ENCODE measurements at places on chromosomes 6 and 20. TPM values are rescaled to one million over a fixed set of nuclear protein-coding genes. Genes with fewer than 3 reads are reported as not detected.
A peak's percentile ranks its signal among the peaks of the same experiment; 100 is the strongest.

Gene HMGN3
- 57.8 TPM for polyA plus RNA-seq

Gene KHDC1L
- polyA plus RNA-seq = not detected

Gene PRKN
- polyA plus RNA-seq = 3.3 TPM

Gene POPDC3
- not detected for polyA plus RNA-seq

Gene KIFC1
- polyA plus RNA-seq = 0.41 TPM

Gene CST9L
- not detected for polyA plus RNA-seq

Gene NRSN1
- not detected for polyA plus RNA-seq

Gene CFAP206
- not detected for polyA plus RNA-seq

DNA sequence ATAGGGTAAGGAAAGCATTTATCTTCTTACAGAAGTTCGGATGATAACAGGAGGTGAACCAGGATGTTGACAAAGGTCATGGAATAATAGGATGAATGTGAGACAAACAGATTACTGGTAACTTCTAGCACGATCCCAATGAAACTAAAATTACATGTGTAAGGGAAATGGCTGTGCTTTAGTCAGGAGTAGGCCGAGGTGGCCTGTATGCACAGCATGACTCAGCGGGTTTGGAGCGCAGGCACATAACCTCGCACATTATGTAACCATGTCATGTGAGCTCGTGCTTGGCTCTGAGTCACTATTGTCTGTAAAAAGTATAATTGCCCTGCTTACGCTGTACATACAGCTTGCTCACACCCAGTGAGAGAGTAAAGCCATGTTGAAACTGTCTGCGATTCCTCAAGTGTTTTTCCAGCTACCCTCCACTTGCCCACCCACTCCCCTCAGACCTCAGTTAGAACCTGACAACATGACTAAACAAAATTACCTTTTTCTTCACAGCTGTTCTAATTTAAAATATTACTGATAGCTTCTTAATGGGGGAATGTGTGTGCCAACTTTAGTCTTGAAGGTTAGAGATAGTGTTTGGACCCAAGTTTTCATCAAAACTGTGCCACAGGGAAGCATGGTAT lies 8.2 kb downstream of the CYB5R4 start:
- no peaks in the 10 kb centered on the region for H3K4me1 ChIP-seq
- peaks cover 49% of the 10 kb centered on the region for H3K36me3 ChIP-seq
- no peak overlapping the region for H3K4me3 ChIP-seq
- no peaks in the 10 kb centered on the region for H3K27me3 ChIP-seq
- DNase-seq = peak; percentile 20
- no peak overlapping the region for H3K27ac ChIP-seq

DNA sequence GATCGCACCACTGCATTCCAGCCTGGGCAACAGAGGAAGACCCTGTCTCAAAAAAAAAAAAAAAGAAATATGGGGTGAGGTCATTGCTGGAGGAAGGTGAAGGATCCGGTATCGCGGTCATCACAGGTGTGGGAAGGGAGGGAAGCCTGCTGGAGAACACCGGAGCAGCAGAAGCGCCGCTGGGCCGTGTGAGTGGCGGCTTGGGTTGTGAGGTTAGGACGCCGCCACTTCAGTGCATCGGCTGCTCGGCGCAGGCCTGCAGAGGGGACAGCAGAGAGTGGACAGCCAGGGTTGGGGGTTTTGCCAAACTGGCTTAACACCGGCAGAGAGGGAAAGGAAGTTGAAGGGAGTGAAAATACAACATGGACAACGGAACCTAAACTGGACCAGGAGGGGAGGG lies 5.4 kb downstream of the TLDC2 start:
- H3K4me3 ChIP-seq = no peak overlapping the region
- no peaks in the 10 kb centered on the region for H3K27me3 ChIP-seq
- H3K4me1 ChIP-seq = no peaks in the 10 kb centered on the region
- no peak for DNase-seq
- no peak overlapping the region for H3K27ac ChIP-seq
- no peaks in the 10 kb centered on the region for H3K36me3 ChIP-seq

- peaks cover 70% of the 10 kb centered on the region for H3K36me3 ChIP-seq
- H3K4me3 ChIP-seq = no peak overlapping the region
- H3K27ac ChIP-seq = no peak overlapping the region
- no peaks in the 10 kb centered on the region for H3K27me3 ChIP-seq
Observed at GRCh38 chr20:45055056-45055455, 45.9 kb downstream of the KCNS1 start.

GRCh38 chr6:150672800-150673199 lies 73.1 kb downstream of the PLEKHG1 start:
- H3K27me3 ChIP-seq = no peaks in the 10 kb centered on the region
- no peak overlapping the region for H3K27ac ChIP-seq
- H3K4me1 ChIP-seq = no peaks in the 10 kb centered on the region
- H3K36me3 ChIP-seq = no peaks in the 10 kb centered on the region

GRCh38 chr6:40856271-40856670 lies 182.8 kb downstream of the UNC5CL start:
- no peaks in the 10 kb centered on the region for H3K4me1 ChIP-seq
- H3K36me3 ChIP-seq = no peaks in the 10 kb centered on the region
- H3K4me3 ChIP-seq = no peak overlapping the region
- H3K27ac ChIP-seq = no peak overlapping the region
- peaks cover 2% of the 10 kb centered on the region for H3K27me3 ChIP-seq

DNA sequence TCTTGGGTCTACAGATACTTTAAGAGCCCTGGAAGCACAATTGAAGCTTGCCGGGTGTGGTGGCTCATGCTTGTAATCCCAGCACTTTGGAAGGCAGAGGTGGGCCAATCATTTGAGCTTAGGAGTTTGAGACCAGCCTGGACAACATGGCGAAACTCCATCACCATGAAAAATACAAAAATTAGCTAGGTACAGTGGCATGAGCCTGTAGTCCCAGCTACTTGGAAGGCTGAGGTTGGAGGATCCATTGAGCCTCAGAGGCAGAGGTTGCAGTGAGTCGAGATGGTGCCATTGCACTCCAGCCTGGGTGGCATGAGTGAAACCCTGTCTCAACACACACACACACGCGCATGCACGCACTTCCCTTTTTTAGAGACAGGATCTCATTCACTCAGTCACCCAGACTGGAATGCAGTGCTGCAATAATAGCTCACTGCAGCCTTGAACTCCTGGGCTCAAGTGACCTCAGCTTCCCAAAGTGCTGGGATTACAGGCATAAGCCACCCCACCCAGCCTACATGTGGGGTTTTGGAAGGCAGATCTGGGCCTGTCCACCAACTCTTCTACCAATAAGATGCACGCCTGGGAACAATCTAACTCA lies 182.5 kb upstream of the JARID2 start:
- H3K4me1 ChIP-seq = no peaks in the 10 kb centered on the region
- H3K27ac ChIP-seq = no peak overlapping the region
- H3K36me3 ChIP-seq = no peaks in the 10 kb centered on the region
- DNase-seq = no peak
- H3K27me3 ChIP-seq = no peaks in the 10 kb centered on the region

DNA sequence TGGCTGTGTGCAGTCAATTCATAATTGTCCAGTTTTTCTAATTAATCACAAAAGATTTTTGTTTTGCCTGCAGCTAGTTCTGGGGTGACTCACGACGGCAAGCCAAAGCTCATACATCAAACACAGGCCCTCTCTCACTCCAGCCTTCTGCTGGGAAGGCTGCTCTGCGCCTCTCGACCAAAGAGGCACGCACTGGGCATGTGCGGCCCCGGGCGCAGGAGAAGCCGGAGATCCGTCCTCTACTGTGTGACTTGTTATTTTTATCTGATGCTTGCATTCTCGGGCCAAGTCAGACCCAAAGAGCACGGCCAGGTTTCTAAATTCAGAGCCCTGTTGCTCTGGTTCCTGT lies 98.5 kb downstream of the TFAP2A start:
- H3K4me1 ChIP-seq = no peaks in the 10 kb centered on the region
- H3K4me3 ChIP-seq = no peak overlapping the region
- H3K27ac ChIP-seq = no peak overlapping the region
- no peaks in the 10 kb centered on the region for H3K36me3 ChIP-seq

DNA sequence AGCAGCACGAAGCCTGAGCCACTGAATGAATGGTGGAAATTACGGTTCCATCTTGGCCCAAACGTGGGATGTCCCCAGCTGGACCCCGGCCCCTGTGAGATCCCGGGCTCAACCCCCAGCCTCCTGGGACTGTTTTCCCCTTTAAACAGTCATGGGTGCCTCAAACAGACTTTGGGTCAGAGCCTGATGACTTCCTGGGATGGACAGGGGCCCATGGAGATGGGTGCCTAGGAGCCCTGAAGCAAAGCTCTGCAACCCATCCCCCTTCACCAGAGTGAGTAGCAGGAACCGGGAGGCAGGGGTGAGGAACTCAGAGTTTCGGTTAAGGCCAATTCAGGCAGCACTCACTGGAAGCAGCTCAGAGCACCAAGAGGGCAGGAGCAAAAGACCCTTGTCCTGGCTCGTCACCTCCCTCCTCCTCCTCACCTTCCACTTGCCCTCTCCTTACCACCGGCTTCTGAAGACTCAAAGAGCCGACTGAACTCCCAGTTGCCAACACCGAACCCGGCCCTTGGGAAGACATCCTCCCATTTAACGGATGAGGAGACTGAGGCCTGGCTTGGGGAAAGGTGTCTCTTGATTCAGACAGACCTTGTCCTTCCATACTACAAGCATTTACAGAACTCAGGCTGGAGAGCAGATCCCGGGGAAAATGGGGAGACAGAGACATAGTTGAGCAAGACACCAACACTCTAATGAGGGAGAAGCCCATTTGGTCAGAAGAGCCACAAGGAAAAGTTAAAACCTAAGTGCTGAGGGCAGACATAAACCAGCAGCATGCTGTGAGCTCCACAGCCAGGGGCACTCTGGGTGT lies 14.9 kb upstream of the TLDC2 start:
- H3K27ac ChIP-seq = no peak overlapping the region
- DNase-seq = no peak
- H3K27me3 ChIP-seq = peaks cover 5% of the 10 kb centered on the region
- H3K4me1 ChIP-seq = peaks cover 9% of the 10 kb centered on the region
- H3K36me3 ChIP-seq = no peaks in the 10 kb centered on the region

DNA sequence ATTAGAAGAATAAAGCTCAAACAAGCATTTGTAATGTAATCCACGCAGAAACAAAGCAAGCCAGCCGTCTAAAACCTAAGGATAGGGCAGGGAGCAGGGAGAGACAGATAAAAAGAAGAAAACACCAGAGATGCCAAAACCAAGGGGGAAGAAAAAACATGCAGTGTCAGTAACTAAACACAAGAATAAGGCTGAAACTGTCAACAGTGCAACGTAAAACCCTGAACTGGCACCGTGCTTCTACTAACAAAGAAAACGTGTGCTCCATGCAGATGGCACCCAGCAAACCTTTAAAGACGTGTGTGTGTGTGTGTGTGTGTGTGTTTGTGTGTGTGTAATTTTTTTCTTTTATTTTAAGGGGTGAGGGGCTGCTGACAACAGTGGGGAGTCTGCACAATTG lies 88.4 kb upstream of the TAB2 start:
- no peaks in the 10 kb centered on the region for H3K36me3 ChIP-seq
- H3K27ac ChIP-seq = no peak overlapping the region
- H3K4me1 ChIP-seq = peaks cover 24% of the 10 kb centered on the region
- no peak for DNase-seq

- H3K4me3 ChIP-seq = no peak overlapping the region
- no peak for DNase-seq
- no peaks in the 10 kb centered on the region for H3K36me3 ChIP-seq
- no peaks in the 10 kb centered on the region for H3K4me1 ChIP-seq
Observed at GRCh38 chr6:157607317-157608109, 215.5 kb upstream of the SNX9 start.

DNA sequence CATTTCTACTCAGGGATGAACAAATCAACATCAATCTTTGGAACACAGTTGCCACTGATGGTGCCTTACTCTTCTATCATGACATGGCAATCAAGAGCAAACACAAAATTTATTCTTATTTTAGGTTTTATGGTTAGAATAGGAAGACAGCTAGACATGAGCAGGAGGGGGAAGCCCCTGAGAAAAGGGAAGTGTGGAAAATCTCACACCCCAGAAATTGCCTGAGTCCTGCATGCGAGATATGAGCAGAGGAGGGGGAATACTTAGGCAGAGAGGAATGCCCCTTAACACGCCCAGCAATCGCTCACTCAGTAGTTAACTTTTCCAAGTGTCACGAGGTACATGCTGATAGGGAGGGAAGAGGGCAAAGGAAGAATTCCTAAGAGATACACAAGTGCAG lies 79.3 kb downstream of the PLG start:
- H3K36me3 ChIP-seq = no peaks in the 10 kb centered on the region
- H3K27ac ChIP-seq = no peak overlapping the region
- H3K27me3 ChIP-seq = no peaks in the 10 kb centered on the region
- no peak overlapping the region for H3K4me3 ChIP-seq
- H3K4me1 ChIP-seq = no peaks in the 10 kb centered on the region
- no peak for DNase-seq

GRCh38 chr20:21018576-21018975 lies 87.6 kb downstream of the LINC00237 start:
- H3K27me3 ChIP-seq = peaks cover 15% of the 10 kb centered on the region
- H3K4me1 ChIP-seq = no peaks in the 10 kb centered on the region
- no peaks in the 10 kb centered on the region for H3K36me3 ChIP-seq
- H3K27ac ChIP-seq = no peak overlapping the region
- H3K4me3 ChIP-seq = no peak overlapping the region

- no peak overlapping the region for H3K4me3 ChIP-seq
- no peaks in the 10 kb centered on the region for H3K27me3 ChIP-seq
- no peaks in the 10 kb centered on the region for H3K36me3 ChIP-seq
- no peak for DNase-seq
Observed at GRCh38 chr6:81067057-81067456, 685.4 kb downstream of the TENT5A start.

DNA sequence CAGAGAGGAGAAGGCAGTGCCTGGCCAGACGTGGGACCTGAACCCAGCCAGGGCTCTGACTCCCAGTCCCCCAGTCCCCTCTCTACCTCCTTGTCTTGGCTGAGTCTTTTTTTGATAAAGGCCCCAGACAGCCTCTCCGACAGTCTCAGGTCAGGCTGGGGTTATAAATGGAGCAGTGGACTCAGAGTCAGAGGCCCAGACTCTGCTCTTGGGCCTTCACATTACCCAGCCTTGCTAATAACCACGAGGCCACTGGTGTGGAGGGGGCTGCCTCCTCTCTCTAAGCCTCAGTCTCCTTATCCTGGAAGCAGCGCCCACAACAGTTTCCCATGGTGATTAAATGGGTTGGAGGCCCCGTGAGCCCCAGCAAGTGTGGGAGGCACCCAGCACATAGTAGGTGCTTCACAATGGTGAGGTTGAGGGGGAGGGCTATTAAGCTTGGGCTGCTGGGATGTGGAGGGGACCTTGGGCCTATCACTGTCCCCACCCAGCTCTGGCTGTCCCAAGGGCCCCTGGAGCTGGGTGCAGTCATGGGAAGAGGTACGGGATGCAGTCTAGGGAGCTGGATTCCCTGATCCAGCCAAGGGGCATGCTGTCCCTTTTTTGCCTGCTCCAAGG lies 35.7 kb downstream of the TGM2 start:
- H3K27ac ChIP-seq = no peak overlapping the region
- H3K4me3 ChIP-seq = no peak overlapping the region
- H3K4me1 ChIP-seq = no peaks in the 10 kb centered on the region
- DNase-seq = no peak
- no peaks in the 10 kb centered on the region for H3K36me3 ChIP-seq
- H3K27me3 ChIP-seq = no peaks in the 10 kb centered on the region

- no peaks in the 10 kb centered on the region for H3K36me3 ChIP-seq
- no peaks in the 10 kb centered on the region for H3K4me1 ChIP-seq
- H3K4me3 ChIP-seq = no peak overlapping the region
Observed at GRCh38 chr20:10652660-10653261, 21.0 kb downstream of the JAG1 start.

GRCh38 chr6:143059663-143060353 lies 881 bp upstream of the AIG1 start:
- H3K27ac ChIP-seq = peak overlapping the region; percentile 78
- H3K27me3 ChIP-seq = peaks cover 3% of the 10 kb centered on the region
- H3K4me1 ChIP-seq = peaks cover 16% of the 10 kb centered on the region

All from CD4-positive, CD25-positive, alpha-beta regulatory T cell (primary cell).